LHCN-M2 (cell line): ENCODE measurements at places on chromosomes 12 and 14.

DNA sequence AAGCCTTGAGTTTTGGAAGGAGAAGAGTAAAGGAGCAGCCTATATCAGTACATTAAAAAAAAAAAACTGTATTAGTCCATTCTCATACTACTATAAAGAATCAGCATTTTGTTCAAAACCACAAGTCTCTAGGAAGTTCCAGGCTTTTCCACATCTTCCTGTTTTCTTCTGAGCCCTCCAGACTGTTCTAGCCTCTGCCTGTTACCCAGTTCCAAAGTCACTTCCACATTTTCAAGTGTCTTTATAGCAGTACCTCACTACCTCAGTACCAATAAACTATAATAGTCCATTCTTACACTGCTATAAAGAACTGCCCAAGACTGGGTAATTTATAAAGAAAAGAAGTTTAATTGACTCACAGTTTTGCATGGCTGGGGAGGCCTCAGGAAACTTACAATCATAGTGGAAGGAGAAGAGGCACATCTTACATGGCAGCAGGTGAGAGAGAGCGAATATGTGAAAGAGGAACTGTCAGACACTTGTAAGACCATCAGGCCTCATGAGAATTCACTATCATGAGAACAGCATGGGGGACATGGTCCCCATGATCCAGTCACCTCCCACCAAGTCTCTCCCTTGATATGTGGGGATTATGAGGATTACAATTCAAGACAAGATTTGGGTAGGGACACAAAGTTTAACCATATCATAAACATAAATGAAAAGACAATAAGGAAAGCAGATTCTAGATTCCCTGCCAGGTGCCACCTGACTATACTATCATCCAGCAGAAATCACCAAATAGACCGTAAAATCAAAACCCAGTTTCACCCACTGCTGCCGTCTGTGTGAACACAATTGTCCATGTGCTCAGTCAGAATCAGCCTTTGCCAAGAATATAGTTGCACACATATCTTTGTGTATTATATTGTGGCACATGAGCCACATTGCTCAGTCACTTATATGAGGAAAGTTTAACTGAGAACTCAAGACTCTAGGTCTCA is 27.8 kb downstream of the TOGARAM1 start:
- no peak for DNase-seq

GRCh38 chr14:47252802-47253201 is 422.6 kb downstream of the MDGA2 start:
- no peak for DNase-seq

GRCh38 chr12:110948041-110948440 is 27.7 kb upstream of the MYL2 start:
- no peak for DNase-seq

GRCh38 chr14:39469094-39469710 is 37.0 kb upstream of the FBXO33 start:
- DNase-seq = peak; percentile 23

DNA sequence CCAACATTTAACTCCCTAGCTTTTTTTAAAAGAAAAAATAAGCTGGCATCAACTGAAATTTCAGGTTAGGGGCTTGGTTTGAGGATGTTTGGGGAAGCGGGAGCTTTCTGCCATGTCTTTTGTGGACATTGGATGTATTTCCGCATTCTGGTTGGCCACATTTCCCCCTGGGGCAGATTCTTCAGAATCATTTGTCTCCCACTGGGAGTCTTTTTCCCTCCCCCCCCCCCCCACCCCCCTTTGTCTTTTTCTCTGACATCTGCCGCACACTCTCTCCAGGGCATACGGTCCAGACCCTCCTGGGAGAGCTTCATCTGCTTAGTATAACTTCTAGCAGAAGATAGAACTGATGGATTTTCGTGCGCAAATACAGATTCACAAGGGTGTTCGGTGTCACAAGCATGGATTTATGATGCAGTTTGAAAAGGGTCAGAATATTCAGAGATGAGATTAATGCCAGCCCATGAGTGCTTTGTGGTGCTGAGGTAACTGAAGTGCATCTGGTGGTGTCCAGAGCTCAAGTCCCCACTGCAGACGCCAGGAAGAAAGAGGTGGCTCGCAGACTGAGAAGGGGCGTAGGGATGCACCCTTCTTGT is 40.2 kb downstream of the ETV6 start:
- DNase-seq = no peak

DNA sequence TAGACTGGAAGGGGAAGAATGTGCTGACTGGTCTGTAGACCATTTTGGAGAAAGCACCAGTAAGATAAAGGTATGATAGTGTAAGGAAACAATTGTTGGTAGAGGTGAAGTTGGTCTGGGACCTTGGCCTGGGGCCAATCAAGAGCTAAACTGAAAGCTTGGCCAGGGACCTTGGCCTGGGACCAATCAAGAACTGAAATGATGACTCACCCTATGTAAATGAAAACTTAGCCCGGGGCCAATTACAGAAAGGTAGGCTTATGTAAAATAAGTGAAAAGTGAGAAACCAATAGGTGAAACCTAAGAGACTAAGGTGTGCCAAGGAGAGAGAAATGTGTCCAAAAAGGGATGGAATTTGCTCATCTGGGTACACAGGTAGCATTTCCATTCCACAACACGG is 776.0 kb downstream of the C12orf50 start:
- no peak for DNase-seq

- no peak for DNase-seq
These were observed 6.2 kb downstream of the ADCY6 start for GRCh38 chr12:48782457-48783395.

- DNase-seq = no peak
These were observed 211.0 kb downstream of the RBM19 start for GRCh38 chr12:113755098-113755497.

- DNase-seq = no peak
These were observed 12.0 kb downstream of the LUM start for GRCh38 chr12:91099341-91099740.

DNA sequence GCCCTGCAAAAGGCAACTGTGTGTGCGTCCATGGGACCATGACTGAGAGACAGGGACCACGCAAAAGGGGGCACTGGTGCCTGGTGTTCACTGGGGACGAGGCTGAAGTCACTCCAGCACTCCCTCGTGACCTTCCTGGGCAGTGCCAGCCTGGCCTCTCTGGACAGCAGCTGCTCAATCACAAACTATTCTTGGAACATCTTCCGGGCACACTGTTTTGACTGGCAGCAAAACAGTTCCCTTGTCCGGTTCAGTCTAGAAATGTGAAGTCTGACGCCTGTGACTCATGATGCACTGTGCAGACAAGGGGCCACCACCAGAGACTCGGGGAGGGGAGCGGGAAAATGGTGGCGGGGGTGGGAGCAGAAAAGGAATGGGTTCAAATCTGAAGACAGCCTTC is 20.8 kb downstream of the SNRNP35 start:
- DNase-seq = peak; percentile 95

DNA sequence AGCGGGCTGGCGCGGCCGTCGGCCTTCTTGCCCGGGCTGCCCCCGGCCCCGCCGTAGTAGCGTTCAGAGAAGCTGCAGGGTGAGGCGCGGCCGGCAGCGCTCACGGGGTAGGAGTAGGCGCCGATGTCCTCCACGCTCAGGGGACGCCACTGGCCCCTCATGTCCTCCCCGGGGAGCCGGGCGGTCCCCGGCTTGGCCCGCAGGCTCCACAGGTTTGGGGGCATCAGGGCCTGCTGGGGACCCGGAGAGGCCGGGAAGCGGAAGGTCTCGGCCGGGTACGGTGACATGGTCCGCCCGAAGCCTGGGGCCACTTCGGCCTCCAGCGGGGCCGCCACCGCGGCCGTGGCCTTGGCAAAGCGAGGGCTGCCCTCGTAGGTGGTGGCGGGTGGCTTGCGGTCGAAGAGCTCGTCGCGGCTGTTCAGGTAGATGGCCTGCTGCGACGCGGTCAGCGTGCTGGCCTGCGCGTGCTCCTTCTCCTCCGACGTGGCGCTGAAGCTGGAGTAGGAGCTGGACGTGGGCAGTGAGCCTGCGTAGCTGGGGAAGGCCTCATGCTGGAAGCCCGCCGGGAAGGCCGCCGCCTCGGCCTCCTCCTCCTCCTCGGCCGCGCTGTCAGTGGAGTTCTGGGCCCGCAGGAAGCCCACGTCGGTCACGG is 48.7 kb downstream of the BEGAIN start:
- DNase-seq = no peak

DNA sequence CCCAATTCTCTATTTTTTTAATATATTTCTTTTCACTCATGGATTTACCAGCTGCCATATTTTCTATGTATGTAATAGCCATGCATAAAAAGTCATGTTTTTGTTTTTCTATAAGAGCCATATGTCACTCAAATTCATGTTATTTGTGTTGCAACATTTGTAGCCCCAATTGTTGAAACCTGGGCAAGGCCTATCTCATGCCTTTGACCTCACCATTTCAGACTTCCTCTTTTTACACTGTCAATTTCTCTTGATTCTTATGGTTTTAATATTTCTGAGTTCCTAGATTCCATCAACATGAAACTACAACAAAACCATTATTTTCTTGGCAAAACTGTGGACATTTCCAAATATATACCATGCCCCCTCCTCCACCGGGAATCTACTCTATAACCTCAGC is 647.5 kb downstream of the C12orf50 start:
- DNase-seq = no peak

DNA sequence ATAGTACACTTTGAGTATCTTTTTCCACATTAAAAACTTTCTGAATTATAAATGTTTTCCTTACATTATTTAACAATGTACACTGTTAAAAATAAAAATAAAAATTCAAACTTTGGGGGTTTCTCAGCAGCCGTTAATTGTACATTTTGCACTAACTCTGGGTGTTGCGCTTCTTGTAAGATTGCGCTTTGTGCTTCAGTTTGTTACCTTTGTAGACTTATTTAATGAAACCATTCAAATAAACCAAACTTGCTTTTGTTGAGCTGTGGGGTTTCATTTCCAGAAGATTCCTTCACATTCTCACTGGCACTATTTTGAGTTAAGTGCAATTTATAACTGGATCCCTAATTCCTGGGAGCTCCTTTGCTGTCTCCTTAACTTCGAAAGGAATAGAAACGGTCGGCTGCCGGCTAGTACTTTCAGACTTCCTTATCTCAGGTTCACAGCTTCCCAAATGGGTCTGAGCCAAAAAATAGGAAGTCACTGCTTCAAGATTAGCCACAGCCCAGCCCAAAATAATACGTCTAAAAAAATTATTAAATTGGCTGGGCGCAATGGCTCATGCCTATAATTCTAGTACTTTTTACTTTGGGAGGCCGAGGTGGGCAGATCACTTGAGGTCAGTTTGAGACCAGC is 38.2 kb downstream of the RAD52 start:
- DNase-seq = no peak

DNA sequence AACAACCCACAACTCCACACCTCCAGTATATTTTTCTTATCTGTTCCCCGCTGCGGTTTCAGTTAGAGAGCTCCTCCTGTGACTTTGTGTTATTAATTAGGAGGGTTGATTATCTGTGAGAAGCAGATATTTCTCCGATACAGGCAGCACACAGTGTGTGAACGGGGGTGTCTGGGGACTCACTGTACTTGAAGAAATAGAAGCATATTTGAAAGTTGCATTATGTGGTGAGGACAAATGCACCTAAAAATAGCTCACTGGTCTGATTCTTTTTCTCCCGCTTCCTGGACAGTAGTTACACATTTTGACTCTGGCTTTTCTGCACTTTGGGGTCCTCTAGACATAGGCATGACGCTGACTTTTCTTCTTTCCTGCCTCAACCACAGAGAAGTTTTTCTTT is 277.7 kb downstream of the VRK1 start:
- DNase-seq = no peak

GRCh38 chr12:103334466-103334865 is 161.3 kb downstream of the C12orf42 start:
- no peak for DNase-seq

- no peak for DNase-seq
These were observed 120.0 kb downstream of the DNAI7 start for GRCh38 chr12:25074954-25075353.

- no peak for DNase-seq
These were observed 116.6 kb downstream of the CALM1 start for GRCh38 chr14:90513161-90514014.

GRCh38 chr14:50008562-50008961 is 107.8 kb downstream of the VCPKMT start:
- no peak for DNase-seq

GRCh38 chr12:114628199-114628598 is 55.8 kb downstream of the TBX3 start:
- DNase-seq = no peak

GRCh38 chr14:96503306-96503679 is 1.1 kb downstream of the PAPOLA start:
- no peak for DNase-seq

- DNase-seq = no peak
These were observed 47.5 kb downstream of the NOS1 start for GRCh38 chr12:117313926-117314325.

DNA sequence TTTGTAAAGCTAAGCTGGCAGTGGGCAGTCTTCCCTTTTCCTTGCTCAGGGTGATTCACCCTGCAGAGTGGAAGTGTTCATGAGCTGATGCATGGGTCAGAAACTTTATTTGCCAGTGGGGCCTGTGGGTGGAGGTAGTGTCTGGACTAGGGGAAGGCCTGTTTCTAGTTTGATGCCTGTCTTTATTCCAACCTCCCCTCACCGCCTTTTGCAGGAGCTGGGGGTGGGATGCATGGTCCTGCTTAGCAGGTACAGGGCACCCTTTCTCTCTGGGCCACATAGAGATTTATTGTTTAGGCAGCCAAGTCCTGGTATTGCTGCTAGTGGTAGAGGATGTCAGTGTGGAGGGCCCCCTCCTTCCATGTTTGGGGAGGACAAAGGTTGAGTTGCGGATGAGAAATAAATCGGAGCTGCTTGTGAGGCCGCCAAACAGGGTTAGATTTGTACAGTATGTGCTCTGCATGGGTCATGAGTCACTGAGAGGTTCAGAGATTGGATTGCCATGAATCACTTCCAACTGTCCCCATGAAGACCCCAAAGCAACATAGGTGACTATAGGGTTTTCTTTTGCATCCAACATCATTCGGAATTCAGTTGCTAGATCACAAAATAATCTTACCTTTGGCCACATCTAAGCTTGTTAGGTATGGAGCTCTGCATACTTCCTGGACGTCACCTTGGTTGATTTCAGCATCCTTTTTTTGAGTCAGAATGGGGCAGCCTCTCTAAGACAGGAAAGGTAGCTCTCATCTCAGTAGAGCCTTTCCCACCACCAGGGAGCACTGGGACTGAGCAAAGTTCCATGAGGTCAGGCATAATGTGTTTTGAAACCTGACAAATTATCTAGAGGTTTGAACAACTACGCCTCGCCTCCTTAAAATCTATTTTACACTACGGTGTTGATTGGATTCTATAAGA is 8.8 kb downstream of the SMOC1 start:
- DNase-seq = peak; percentile 62

DNA sequence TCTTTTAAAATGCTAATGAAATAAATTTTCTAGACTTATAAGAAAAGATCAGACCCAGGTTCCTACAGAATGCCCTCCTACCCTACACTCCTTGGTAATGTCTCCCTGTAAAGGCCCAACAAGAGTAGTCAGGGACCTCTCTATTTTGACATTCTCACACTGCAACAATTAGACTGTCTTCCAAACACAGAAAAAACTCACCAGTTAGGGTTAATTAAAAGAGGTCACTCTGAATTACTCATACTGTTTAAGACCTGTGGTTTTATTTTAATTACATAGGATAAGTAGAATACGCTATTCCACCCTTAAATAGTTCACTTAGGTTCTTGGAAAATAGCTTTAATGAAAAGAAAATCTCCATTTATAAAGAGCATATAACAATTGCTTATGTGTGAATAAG is 142.4 kb downstream of the ITPR2 start:
- DNase-seq = no peak

GRCh38 chr12:62631471-62632410 is 165.1 kb downstream of the MON2 start:
- DNase-seq = peak; percentile 87
